ENCODE measurements at places on chromosomes 3 and 15.

DNA sequence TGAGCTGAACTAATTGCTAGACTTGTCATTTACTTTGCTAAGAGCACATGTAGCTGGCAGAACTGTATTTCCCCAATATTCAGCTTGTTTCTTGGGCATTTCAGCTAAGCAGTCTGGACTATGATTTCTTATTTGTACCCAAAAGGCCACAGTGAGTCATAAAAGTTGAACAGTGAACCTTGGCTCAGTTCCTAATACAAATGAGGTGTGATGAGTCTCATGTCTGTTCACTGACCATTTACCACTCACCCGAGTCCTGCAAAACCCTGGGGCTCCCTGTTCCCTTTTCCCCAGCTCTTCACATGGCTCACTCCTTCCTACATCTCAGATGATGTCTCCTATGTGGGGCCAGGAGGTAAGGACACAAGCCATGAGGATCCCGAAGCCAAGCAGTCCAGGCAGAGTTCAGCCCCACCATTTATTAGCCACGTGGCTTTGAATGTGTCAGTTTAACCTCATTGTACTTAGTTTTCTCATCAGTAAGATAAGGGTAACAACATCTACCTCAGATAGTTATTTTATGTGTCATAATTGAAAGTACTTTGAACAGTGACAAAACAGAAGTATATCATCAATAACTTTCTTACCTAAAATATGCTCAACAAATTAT, 239.3 kb downstream of the IL5RA start:
- no peak for DNase-seq

DNA sequence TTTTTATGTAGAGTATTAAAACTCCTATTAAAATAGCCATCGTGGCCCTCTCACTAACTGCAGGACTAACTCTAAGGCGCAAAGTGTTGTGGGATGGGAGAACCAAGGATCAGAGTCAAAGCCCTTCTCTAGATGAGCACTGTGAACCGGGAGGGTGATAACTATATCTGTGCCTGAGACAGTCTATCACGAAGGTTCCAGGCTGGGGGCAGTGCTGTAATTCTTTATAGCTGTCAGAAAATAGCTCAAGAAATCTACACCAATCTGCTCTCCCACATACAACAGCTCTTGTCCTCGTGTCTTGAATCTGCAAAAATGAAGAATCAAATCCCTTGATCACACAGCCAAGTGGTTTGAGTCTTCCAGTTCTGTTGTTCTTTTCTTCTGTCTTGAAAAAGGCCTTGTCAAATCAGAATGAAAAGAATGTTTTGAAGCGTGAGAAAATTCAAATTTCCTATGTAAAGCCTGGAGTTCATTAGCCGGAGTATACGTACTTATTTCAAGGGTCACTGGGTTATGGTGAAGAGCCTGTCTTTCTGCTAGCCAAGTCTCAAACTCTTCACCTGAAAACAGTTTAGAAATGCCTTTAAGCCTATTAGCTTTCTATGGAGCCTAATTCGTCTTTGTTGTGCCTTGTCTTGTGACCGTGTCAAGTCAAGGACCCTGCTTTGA, 185.3 kb upstream of the NECTIN3 start:
- DNase-seq = no peak

DNA sequence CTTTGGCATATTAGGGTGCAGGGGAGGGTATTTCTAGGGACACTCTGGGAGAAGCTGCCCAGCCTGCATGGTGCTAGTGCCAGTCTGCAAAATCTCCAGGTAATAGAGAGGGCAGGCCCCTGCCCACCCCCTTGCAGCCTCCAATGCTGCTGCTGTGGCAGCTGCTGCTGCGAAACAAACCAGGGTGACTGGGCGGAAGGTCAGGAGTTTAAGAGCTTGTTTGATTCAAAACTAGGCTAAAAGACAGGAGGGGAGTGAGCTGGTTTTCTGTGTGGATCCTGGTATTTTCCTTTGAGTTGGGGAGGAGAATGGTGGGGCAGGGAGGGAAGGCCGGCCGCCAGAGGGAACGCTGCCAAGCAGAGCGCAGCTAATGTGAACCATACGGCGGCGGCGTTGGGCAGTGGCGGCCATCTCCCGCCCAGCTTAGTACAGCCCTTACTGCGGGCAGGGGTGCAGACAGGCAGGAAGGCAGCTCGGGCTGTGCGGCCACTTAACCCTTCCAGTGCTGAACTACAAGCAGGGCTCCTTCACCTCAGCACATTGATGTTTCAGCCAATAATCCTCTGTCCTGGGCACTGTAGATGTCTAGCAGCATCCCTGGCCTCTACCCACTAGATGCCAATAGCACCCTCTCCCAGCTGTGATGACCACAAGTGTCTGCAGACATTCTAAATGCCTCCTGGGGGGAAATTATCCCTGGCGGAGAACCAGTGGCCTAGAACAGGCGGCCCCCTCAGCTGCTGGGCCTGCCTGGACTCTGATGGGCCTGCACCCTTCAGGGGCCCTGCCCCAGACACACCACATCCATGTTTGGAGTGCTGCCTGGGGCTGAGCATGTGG, 125.7 kb downstream of the EEFSEC start:
- DNase-seq = peak; percentile 72

- DNase-seq = no peak
These were observed 192.8 kb downstream of the STT3B start for GRCh38 chr3:31725568-31725967.

All from endodermal cell (in vitro differentiated cells).